ENCODE measurements at places on chromosomes 7 and 10.

DNA sequence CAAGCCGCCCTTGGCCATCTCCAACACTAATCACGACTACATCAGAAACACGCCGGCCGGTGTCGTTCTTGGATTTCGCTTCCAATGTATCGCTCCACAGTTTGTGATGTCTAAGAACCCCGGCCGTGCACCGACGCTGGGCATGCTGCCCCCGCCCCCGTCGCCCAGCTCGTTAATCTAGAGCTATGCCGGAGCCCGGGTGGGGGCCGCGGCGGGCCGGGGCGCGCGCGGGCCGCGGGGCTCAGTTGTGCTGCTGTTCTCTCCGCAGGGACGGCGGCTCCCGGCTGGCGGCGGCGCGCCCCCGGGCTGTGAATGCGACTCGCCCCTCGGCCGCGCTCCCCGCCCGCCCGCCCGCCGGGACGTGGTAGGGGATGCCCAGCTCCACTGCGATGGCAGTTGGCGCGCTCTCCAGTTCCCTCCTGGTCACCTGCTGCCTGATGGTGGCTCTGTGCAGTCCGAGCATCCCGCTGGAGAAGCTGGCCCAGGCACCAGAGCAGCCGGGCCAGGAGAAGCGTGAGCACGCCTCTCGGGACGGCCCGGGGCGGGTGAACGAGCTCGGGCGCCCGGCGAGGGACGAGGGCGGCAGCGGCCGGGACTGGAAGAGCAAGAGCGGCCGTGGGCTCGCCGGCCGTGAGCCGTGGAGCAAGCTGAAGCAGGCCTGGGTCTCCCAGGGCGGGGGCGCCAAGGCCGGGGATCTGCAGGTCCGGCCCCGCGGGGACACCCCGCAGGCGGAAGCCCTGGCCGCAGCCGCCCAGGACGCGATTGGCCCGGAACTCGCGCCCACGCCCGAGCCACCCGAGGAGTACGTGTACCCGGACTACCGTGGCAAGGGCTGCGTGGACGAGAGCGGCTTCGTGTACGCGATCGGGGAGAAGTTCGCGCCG is 1.9 kb downstream of the VWC2 start:
- DNase-seq: no peak

GRCh38 chr7:67045496-67045995 is 48.9 kb downstream of the TYW1 start:
- no peak for DNase-seq

DNA sequence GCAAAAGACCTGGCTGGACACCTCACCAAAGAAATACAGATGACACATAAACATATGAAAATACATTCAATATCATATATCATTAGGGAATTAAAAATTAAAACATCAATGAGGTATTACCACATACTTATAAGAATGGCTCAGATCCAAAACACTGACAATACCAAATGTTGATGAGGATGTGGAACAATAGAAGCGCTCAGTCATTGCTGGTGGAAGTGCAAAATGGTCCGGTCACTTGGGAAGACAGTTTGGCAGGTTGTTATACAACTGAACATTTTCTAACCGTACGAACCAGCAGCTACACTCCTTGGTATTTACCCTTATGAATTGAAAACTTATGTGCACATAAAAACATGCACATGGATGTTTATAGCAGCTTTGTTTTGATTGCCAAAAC is 38.5 kb downstream of the ZMYND11 start:
- no peak for DNase-seq

DNA sequence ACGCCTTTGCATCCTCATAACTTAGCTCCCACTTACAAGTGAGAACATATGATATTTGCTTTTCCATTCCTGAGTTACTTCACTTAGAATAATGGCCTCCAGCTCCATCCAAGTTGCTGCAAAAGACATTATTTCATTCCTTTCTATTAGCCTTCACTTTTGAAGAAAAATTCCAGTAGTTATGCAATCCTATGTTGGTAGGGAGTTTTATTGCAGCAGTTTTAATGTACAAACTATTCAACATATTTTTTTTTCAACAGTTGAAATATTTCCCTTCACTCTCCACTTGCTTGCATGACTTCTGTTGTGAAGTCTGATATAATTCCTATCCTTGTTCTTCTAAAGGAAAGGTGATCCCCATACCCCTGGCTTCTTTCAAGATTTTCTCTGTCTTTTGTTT is 27.3 kb upstream of the ARHGAP22 start:
- DNase-seq: no peak

DNA sequence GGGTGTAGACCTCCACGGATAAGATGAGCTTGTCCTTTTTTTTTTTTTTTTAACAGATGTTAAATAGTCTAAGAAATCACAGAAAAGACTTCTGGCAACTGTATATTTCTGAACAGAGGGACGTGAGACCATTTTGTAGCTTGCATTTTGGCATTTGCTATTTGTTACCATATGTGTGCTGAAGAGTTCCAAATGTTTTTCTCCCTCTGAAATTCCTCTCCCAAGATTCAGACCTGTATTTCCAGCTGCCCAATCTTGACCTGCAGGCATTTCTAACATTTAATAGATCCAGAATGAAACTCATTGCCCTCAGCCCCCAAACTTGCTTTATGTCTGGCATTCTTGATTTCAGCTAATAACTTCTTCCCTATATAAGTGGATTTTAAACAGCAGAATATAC is 223.1 kb upstream of the FZD1 start:
- no peak for DNase-seq

DNA sequence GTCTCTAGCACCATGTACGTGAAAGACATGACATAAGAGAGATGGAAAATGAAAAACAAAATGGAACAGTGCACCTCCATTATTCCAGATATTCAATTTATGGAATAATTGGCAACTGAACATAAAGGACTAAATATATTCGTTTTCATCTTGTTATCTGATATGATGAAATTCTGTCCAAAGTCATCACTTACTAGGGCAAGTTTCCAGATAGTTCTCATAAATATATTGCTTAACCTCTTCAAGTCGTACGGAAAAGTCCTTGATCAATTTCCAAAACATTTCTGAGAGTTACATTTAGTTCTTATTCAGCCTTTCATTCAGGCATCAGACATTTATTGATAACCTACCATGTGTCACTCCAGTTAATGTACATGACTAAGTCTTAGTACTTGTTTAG is 185.2 kb downstream of the HGF start:
- no peak for DNase-seq

DNA sequence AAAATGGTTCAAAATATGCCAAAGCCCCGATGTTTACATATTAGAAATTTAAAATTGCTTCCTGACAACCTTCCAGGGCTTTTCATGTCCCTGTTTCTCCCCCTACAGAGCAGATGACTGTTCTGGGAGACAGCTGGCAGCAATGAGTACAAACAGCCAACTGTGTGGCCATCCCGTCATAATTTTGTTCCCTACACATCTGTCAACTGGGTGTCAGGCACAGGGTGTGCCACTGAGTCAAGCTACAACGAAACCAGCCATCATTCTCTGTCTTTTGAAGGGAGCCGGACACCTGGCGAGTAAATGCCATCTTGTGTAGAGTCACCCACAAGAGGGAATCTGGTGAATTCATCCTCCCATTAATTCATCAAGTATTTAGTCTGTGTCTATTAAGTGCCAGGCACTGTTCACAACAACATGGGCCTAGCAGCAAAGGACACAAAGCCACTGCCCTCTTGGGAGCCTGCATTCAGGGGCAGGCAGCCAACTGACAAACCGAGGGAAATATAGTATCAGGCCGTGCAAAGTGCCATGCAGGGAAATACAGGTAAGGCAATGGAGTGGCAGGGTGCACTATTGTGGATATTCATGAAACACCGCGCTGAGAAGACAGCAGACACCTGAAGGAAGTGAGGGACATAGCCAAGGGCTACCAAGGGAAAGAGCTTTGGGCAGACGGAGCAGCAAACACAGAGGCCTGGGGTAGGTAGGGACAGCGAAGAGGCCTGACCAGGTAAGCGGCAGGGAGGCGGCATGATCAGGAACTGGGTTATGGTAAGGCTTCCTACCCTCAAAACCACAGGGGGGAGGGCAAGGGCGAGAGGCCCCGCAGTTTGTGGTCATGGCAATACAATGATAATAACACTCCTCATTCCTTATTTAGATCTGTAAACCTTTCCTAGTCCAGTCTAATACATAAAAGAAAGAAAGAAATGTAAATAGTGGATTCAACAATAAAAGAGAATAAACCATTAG is 213.6 kb downstream of the FAM107B start:
- no peak for DNase-seq

DNA sequence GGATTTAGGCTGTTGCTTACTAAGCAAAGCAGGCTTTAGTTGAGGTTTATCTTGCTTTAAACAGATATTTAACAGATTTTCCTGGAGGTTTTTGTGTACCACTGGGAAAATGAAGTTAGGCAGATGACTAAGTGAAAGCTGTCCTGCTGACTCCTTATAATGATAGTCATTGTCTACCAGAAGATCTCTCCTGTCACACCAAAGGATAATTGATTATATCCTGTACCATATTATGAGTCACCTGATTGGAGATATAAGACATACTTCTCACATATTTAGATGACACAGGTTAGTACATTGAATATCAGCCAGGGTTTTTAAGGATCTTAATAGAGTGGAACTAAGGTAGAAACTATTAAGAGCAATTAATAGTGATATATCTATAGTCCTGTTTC is 68.4 kb downstream of the PTEN start:
- DNase-seq: no peak

DNA sequence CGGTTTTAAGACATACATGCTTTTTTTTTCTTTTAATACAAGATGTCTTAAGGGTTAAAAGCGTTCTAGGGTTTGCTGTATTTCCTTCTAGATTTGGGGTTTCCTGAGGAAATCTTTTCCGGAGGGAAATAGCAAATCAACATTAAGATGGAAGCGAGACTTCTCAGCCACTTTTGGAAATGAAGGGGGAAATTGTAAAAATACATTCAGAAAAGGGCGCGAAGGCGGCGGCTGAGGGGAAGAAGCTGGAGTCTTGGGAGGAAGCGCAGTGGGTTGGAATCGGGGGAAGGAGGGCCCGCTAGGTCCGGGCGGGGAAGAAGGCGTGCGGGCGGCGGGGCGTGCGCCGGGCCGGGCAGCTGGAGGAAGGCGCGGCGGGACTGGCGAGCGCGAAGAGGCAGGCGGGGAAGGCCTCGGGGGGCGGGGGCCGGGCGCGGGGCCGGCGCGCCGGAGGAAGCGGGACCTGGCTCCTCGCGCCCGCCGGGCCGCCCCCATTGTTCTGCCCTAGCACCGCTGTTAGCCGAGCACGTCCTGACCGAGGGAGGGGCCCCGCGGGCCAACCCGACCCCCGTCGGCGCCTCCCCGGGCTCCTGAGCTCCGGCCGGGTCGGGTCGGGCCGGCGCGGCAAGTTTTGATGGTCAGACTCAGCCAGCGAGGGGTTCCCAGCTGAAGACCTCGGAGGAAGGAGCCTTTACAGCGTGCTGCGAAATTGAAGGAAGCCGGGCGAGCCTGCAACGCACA is 1.5 kb upstream of the SKIDA1 start:
- no peak for DNase-seq

DNA sequence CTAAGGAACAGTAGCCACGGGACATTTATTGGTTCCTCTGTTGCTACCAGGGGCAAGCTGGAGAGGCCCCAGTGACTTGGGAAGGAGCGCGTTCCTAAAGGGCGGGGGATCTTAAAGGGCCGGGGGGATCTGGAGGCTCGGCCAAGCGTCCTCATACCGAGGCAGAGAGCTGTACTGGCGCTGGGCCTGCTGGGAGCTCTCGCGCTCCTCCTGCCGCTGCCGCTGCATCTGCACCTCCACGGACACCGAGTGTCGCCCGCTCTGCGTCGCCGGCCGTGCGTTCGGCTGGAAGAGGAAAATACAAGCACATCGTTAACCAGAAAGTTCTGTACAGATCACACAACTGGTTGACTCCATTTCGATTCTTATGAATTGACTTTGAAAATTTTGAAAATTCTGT is 695.6 kb downstream of the PARD3 start:
- no peak for DNase-seq

DNA sequence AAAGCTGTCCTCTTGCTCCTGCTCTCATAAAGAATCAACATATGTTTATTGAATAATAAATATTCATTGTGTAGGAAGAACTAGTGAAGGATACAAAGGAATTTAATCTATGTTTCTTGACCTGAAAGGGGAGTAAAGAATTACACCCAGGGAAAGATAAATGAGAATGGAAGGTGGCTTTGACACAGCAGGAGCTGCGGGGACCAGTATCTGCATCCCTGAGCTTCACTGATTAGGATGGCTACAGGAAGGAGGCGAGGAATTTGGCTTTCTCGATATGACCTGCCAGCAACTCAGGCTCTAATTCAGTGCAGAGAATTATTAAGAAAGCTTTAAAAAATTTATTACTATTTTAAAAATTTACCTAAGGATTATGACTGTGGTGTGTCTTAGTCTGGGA is 194.6 kb downstream of the SEC23IP start:
- DNase-seq: no peak

DNA sequence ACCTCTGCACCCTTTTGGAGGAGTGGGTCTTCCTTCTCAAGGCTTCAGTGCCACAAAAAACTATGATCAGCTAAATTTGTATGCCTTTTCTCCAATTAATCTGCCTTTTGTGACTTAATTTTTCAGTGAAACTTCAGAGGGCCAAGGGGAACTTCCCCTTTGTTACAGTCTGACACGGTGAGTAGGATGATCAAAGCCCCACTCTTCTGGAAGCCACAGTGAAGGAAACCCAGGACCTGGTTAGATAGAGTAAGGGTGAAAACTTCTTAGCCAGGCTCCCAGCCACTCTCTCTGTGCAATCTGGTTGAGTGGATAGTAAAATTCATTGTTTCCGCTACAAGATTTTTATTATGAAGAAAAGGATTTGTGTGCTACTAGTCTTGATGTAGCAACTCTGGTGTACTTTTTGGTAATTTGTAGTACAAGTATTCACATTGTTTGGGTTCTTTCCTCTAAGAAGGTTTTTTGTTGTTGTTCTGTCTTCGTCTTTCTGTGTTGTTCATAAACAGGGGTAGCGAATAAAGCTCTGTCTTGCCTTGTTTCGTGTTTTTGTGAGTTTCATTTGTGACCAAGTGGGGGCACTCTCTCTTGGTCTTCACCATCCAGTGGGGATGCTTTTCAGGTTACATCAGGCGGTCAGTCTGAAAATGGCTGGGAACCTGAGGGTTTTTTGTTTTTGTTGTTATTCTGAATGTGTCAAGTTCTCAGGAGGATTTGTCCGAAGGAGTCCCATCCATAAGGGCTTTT is 268.5 kb upstream of the NPSR1 start:
- no peak for DNase-seq

DNA sequence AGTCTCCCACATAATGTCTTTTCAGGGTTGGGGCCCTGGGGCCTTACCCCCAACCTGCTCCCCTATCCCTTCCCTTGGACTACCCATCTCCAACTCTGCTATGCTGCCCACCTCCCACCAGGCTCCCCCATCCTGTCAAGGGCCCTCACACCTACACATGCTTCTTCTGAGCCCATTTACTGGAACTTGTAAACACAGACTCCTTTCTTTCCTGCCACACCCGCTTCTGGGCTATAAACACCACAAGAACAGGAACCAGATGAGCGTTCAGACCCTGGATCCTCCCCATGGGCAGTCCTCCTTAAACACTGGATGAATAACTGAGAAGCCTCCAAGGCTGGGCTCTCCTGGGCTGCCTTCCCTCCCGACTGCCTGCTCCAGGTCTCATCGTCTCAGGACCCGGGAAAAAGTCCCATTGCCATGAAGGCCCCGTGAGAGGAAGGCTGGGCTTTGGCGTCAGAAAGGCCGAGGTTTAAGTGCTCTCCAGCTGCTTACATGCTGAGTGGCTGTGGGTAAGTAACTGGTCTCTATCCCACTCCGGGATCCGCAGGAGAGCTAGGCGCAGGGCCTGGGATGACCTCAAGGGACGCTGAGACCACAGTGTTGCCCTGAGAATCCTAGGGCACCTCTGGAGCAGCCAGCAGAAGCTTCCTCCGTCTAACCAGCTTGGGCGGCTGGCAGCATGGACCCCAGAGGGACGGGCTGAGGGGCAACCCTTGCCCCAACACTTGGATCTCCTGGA is 15.6 kb upstream of the CRHR2 start:
- DNase-seq: no peak

- no peak for DNase-seq
Observed at GRCh38 chr7:142303650-142304049, 45.8 kb upstream of the PRSS58 start.

Measured in NCI-H1930 (cell line).